ENCODE measurements at places on chromosomes 11 and 22.
A peak's percentile ranks its signal among the peaks of the same experiment; 100 is the strongest.

GRCh38 chr11:117809236-117810055 lies 12.4 kb upstream of the DSCAML1 start:
- DNase-seq: no peak

DNA sequence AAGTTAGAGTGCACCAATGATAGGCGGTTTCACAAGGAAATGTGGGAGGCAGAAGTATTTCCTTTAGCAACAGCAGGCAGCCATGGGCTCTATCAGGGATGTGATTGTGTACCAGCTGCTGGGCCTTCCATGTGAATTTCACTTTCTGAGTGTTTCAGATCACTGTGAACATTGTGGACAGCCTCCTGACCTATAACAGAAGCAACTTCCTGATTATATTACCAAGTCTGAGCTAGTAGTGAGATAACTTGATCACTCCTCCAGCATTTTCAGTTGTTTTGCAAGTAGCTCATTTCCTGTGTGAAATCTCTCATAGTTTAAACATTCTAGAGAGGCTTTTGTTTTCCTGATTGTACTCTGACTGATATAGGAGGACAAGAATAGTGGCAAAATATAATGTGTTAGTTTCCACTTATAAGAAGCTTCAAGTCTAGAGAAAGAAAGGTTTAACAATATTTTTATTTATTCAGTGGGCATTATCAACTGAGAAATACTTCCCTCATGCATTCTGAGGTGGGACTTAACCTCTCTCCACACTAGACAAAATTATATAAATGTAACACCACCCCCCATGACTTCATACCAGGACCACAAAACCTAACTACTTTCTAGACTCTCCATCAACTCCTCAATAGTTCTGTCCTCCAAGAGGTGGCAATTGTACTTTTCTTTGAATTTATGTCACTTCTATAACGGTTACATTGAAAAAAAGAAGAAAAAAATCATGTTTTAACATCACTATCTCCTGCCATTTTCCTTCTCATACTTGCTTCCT lies 184.2 kb upstream of the LUZP2 start:
- DNase-seq: peak; percentile 1

DNA sequence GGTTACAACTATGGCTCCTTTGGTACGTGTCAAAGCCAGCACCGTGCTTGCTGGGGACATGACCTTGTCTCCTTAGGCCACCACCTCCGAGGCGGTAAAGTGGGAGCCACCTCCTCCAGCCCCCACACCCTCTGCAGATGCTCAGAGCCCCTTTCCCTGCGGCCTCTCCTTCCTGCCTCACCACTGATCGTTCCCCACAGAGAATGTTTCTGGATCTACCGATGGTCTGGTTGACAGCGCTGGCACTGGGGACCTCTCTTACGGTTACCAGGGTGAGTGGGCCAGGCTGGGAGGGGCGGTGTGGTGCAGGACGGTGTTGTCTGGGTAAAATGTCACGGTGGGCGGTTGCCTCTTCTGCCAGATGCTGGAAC lies 8.9 kb downstream of the SIDT2 start:
- no peak for DNase-seq

GRCh38 chr11:92837595-92837994 lies 131.9 kb upstream of the MTNR1B start:
- no peak for DNase-seq

DNA sequence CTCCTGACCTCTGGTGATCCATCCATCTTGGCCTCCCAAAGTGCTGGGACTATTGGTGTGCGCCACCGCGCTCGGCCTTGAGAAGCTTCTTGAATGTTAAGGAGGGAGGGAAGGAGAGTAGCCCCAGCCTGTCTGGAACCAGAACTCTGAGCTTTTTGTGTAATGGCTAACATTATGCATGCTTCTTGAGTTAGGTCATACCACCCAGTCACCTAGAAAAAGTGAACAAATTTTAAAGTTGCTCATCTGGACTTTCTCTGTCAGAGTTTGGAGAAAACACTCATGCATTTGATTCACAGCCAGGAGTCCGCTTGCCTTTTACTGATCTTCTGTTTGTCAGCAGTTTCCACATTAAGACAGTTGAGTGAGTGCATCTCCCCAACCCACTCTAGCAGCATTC lies 82.1 kb downstream of the PPP6R3 start:
- DNase-seq: peak; percentile 82

DNA sequence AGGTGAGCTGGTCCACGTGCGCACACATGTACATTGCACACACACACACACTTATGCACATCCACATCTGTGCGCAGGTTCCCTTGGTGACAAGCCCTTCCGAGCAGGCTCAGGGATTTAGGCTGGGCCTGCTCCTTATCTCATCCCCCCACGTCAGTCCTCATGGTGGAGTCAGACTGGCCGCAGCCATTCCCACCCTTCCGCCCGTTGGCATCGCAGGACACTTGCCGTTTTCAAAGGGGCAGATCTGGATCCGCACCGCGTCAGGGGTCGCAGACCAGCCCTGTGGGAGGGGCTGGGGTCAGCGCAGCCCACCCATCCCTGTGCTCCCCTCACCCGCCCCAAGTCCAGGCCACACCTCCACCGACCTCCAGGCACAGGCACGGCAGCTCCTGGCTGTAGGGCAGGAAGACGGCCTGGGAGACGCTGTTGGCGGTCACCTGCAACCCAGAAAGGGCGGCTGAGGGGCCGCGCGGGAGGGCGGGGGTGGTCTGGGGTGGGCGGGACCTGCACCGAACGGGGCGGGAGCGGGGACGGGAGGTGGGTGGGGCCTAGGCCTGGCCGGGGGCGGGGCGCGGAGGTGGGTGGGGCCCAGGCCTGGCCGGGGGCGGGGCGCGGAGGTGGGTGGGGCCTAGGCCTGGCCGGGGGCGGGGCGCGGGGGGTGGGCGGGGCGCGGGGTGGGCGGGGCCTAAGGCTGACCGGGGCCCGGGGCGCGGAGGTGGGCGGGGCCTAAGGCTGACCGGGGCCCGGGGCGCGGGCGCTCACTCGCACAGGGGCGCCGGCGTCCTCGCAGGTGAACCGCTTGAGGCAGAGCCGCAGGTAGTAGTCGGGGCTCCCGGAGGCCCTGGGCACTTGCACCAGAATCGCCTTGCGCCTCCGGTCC lies 13.3 kb downstream of the IL17REL start:
- no peak for DNase-seq

GRCh38 chr11:109347304-109347703 lies 74.7 kb upstream of the C11orf87 start:
- DNase-seq: no peak

- DNase-seq: no peak
Measured at GRCh38 chr11:5929571-5930368, 12.3 kb upstream of the OR56A3 start.

DNA sequence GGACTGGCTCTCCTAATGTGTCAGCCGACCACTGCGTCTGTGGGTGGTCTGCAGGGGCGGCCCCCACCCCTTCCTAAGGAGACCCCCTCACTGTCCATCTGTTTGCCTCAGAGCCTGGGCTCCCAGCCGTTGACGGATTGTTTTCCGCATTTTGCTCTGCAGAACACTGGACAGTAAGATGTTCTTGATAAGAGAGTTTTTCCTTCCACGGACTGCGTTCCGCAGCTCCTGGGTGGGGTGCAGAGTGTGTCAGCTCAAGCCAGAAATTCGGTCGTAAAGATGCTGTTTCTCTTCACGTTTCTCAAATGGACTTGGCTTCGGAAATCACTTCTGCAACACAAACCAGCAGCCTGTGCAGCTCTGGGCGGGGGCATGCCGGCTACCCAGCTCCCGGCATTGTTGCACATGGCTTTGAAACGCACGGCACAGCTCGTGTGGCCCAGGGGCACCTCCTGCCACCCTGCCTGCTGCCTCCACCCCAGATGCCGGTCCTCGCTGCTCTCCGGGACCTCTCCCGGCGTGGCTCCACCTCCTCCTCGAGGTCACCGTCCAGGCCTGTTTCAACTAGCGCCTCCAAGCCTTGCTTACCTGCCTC lies 2.9 kb upstream of the MRGPRG start:
- DNase-seq: no peak

DNA sequence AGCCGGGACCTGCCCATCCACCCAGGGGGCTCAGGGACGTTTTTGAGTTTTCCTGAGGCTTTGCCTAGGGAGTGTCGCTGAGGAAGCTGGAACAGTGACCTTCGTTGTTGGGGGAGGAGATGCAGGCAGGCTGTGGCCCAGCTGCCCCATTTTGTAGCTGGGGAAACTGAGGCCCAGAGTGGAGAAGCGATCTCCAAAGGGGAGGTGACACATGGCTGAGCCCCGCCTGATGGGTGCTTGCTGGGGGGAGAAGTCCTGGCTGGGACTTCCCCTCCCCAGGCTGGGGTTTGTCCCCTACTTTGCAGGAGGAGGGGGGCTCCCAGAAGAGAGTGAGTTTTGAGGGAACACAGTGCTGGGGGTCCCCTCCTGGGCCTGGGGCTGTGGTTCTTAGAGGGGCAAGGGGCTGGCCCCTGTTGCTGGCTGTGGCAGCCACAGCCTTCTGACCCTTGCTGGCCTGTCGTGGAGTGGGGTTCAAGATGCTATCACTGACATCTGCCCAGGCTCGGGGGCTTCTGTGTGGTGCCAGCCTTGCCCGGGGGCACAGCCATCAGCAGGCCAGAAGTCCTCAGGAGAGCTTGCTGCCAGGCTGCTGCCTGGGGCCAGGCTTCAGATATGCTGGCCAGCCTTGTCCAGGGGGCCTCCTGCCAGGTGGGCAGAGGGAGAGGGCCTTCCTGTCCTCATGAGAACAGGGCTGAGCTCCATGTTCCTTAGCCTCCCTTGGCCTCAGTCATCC lies 21.4 kb downstream of the KCNQ1 start:
- no peak for DNase-seq

GRCh38 chr22:19970479-19971275 lies 29.1 kb upstream of the TXNRD2 start:
- DNase-seq: no peak

DNA sequence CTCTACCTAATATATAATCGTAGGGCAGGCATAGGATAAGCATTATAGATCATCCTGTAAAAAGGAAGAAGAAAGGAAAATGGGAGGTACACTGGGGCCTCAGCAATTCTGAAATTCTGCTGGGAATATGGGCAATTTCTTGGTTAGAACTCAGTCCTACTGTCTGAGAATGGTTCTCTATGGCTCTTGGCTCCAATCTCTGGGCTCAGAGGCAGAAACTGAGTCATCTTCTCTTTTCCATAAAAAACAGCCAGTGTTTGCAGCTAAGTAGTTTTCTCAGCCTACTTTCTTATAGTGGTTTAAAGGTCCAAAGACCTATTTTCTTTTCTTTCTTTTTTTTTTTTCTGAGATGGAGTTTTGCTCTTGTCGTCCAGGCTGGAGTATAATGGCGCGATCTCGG lies 135.8 kb upstream of the ZBED5 start:
- DNase-seq: no peak

GRCh38 chr11:71502026-71502425 lies 25.0 kb upstream of the KRTAP5-7 start:
- DNase-seq: no peak

DNA sequence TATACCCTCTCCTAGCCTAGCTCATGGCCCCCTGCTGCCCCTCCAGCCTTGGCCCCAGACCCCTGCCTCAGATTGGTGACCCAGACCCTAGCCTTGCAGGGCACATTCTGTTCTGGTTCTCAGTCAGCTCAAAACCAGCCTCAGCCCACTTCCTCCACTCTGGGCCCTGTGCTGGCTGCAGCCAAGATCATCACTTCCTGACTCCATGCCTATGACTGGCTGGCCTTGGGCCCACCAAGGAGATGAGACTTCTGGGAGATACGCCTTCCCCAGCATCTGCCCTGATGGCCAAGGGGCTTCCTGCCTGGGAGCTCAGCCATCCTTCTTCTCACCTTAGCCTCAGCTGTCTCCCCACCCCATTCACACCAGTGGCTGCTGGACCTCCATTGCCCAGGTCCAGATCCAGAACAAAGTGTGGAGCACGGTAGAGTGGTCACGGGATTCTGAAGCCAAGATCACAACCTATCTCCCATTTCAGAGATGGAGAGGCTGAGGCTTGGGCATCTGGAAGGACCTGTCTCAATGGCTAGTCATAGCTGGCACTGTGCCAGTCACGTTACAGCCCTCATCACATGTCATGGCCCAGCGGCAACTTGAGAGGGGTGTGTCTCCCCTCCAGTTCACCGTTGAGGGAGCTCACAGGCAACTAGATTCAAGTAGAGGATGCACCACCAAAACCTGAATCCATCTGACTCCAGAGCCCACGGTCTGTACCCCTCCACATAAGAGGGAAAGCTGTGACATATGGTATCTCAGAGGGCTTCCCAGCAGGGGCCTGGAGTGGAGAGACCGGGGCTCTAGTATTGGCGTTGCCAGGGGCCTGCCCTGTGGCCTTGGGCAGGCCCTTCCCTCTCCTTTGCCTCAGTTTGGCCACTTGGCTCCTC lies 43.0 kb upstream of the KLHL35 start:
- no peak for DNase-seq

DNA sequence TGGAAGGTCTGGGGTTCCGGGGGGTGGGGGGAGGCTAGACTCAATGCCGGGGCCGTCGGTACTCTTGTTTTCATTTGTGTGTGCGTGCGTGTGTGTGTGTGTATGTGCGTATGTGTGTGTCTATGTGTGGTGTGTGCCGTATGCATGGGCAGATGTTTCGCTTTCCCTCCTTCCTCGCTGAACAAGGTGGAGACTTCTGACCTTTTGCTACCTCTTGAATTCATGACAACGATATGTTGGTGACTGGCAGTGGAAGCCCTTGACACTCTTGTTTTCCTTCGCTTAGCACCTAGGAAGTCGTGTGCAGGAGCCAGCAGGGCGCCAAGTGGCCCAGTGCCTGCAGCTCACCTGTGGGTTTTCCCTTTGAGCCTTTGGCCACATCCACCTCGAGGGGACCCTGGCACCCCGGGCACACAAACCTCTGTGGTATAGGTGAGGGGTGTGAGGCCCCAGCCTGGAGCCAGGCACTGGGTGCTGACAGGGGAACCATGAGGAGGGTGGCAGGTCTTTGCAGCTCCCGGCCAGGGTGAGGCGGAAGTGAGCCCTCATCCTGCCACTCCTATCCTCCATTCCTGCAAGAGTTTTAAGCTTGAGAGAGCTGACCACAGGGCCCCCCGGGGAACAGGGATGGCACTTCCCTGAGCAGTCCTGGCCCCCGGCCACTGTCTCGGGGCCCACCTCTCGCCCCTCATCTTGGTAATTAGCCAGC lies 19.3 kb upstream of the TMEM191C start:
- no peak for DNase-seq

GRCh38 chr11:83540112-83540675 lies 254.0 kb upstream of the CCDC90B start:
- no peak for DNase-seq

DNA sequence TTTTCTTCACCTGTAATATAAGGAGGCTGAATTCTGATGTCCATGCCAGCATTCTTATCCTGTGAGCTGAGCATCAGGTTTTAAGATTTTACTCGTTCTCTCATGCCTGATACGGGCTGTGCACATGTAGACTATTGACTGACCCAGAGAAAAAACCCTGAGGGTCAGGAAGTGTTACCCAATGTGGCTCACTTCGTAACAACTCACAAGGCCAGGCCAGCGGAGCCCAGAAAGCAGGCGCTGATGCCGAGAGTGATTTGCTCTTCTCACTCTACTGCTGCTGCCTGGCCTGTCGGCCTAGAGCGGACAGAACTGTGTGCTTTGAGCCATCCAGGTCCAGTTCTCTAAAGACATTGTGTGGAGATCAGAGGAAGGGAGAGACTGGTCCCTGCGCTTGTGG lies 10.8 kb downstream of the THYN1 start:
- no peak for DNase-seq
